Stimulated activated CD4-positive, alpha-beta T cell treated with anti-CD3 and anti-CD28 coated beads, Interleukin-15, amount 100 ng/mL, for 24 hours (primary cell): ENCODE measurements at places on chromosomes 16 and 17.

DNA sequence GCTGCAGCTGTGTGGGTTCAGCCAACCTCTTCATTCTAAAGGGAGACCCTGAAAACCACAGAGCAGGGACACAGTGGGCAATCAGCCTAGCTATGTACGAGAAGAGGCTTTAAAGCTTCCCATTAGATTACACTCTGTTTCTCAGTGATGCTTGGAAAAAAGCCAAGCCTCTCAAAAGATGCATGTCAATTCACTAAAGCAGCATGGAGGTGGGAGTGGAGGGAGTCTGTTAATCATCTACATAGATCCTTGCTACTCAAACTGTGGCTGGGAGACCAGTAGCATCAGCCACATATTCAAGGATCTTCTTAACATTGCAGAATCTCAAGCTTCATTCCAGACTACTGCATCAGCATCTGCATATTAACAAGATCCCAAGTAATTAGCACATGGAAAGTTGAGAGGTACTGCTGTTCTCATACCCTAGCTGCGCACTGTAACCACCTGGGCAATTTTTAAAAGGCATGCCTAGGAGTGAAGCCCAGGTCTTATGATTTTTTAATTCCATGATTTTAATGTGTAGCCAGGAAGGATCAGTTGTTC lies 305.9 kb downstream of the PMP22 start:
- no peak for DNase-seq

DNA sequence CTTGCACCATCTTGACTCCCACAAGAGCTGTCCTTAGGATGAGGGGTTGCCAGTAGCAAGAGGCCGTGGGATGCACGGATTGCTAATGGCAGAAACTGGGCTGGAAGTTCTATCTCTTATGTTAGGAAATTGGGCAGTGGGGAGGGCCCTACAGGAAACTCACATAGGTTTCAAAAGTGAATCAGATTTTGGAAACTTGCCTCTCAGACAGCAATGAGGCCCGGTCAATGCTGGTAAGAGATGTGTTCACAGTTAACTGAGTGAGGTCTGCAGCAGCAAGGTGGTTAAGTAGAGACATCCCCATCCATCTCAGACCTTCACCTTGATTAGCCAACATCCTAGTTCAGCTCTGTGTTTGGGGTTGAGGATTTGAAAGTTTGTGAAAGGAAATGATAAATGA lies 164.7 kb downstream of the ABCA8 start:
- no peak for DNase-seq

DNA sequence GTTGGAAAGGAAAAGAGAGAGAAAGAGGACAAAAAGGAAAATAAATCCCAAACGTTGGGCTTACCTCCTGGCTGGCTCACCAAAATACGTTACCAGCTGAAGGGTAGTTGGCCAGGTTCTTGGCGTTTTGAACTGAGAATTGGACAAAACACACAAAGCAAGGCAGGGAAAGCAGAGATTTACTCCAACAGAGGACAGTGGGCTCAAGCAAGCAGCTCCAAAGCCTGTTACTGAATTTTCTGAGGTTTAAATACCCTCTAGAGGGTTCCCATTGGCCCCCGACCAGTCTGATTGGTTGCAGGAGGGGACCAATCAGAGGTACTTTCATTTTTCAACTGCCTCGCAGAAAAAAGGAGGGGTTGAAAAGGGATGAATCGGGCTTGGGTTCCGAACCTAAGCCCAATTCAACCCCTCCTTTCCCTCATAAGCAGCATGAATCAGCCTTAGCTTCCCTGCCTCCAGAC lies 55.6 kb upstream of the ALOX12 start:
- no peak for DNase-seq

GRCh38 chr17:3007651-3008121 lies 55.7 kb downstream of the OR1D5 start:
- DNase-seq: no peak

DNA sequence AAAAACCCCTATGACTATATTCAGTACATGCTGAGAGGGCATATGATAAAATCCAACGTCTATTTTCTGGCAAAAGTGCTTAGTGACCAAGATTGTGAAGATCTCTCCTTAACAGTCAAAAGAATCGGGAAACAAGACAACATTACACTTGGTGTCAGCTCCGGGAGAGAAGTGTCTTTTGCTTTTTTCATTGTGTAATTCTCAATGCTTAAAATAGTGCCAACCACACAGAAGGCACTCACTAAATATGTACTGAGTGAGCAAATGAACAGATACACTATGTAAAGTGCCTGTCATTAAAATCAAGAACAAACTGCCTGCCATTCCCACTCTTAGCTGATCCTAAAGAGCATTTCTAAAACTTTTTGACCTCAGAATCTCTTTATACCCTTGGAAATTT lies 34.1 kb downstream of the VPS53 start:
- DNase-seq: no peak

GRCh38 chr17:43175213-43176118 lies 4.5 kb downstream of the NBR1 start:
- DNase-seq: no peak

GRCh38 chr17:29140051-29140621 lies 40.1 kb downstream of the MYO18A start:
- peak; percentile 91 for DNase-seq

DNA sequence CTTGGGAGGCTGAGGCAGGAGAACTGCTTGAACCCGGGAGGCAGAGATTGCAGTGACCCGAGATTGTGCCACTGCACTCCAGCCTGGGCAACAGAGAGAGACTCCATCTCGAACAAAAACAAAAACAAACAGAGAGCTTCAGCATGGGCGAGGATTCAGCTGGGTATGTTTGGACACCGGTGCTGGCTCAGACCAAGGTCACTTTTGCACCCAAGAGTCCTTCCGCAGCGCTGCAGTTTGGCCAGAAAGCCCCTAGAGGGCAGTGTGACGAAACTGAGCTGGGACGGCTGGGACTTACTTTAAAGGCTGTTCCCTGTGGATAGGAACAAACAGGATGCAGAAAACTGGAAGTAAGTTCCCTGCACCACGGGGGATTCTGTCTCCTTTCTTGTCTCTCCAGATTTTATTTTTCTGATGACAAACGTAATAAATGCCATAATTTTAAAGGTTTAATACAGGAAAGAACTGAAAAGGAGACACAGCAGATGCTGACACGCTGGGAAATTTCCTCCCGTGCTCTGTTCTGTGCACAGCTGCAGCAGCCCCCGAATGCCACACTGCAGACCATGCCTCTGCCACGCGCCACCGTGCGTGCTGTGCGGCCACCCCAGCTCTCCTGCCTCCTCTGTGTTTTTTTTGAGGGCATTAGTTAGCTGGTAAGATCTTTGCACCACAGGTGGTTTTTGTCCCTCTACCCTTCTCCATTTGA lies 25.2 kb upstream of the USP36 start:
- peak; percentile 71 for DNase-seq

GRCh38 chr17:37147301-37147812 lies 198.6 kb downstream of the AATF start:
- no peak for DNase-seq

- no peak for DNase-seq
Observed at GRCh38 chr17:55737976-55738501, 12.8 kb upstream of the PCTP start.

DNA sequence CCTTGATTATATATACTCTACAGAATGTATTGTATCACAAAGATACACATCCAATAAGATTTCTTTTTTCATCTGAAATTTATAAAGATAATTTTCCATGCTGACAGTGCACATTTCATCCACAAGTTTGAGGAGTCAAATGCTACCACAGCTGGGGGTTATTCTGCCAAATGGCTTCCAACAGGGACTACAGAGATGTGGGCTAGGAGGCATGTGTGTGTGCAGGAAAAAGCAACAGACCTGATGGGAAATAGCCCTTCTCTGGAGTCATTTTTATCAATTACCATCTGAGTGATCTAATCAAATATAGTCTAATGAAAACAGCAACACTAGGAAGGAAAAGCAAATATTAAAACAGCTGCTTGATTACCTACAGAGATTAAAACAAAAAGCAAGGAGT lies 290.5 kb downstream of the CEP112 start:
- DNase-seq: no peak

DNA sequence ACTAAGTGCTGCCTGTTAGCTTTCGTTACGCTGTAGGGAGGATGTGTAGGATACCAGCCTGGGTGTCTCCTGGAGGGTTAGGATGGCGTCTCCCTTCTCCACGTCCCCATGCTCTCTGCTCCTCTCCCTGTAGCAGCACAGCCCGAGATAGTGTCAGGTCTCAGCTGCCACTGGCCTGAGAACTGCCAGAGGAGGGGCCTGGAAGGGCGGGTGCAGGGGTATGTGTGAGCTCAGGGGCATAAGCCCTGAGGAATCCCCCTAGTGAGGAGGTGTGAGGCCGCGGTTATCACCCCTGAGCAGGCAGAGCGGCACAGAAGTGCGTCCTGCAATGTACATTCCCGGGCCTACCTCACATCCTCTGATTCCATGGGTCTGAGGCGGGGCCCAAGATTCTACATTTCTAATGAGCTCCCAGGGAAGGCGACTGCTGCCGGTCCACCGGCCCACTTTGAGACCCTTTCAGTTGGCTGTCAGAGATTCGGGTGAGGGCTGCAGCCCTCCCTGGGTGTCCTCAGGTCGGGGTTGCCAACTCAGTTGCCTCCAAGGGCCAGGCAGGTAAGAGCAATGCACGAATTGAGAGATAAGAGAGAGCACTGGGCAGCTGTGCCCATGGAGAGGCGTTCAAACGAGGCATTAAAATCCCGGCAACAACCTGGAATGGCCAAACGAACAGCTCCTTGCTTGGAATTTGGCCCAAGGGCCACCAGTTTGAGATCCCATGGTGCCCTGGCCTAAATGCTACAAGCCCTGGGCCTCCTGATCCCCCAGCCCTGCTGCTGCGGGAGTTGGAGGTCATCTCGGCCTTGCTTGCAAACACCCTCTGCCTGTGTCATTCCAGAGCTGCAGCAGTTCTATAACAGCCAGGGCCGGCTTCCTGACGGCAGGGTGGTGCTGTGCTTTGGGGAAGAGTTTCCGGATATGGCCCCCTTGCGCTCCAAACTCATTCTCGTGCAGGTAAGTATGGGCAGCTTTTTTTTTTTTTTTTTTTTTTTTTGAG lies 20.6 kb downstream of the IRF8 start:
- no peak for DNase-seq
